ENCODE measurements at places on chromosomes 7 and 10.

- DNase-seq = no peak
Observed at GRCh38 chr10:24556750-24557742, 166.6 kb downstream of the ARHGAP21 start.

DNA sequence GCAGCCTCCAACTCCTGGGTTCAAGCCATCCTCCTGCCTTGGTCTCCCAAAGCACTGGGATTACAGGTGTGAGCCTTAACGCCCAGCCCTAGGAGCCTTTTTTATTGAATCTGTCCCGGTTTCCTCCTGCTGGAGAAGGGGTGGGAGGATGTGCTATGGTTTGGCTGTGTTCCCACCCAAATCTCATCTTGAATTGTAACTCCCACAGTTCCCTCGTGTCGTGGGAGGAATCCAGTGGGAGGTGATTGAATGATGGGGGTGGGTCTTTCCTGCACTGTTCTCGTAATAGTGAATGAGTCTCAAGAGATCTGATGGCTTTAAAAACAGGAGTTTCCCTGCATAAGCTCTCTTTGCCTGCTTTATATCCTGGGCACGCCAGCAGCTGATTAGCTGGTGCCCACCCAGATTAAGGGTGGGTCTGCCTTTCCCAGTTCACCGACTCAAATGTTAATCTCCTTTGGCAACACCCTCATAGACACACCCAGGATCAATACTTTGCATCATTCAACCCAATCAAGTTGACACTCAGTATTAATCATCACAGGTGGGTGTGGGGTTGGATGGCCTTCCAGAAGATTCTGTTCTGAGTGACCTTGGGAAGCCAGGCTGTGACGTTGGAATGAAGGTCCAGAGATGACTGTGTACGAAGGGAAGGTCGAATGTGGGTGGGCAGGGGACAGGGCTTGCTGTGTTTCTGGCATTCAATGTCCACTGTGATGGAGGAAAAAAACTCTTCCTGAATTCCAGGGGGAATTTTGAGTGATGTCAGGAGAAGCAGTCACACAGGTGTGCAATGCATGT is 33.8 kb upstream of the CUX1 start:
- DNase-seq = no peak

GRCh38 chr10:132740588-132740987 is 45.4 kb downstream of the NKX6-2 start:
- DNase-seq = no peak

DNA sequence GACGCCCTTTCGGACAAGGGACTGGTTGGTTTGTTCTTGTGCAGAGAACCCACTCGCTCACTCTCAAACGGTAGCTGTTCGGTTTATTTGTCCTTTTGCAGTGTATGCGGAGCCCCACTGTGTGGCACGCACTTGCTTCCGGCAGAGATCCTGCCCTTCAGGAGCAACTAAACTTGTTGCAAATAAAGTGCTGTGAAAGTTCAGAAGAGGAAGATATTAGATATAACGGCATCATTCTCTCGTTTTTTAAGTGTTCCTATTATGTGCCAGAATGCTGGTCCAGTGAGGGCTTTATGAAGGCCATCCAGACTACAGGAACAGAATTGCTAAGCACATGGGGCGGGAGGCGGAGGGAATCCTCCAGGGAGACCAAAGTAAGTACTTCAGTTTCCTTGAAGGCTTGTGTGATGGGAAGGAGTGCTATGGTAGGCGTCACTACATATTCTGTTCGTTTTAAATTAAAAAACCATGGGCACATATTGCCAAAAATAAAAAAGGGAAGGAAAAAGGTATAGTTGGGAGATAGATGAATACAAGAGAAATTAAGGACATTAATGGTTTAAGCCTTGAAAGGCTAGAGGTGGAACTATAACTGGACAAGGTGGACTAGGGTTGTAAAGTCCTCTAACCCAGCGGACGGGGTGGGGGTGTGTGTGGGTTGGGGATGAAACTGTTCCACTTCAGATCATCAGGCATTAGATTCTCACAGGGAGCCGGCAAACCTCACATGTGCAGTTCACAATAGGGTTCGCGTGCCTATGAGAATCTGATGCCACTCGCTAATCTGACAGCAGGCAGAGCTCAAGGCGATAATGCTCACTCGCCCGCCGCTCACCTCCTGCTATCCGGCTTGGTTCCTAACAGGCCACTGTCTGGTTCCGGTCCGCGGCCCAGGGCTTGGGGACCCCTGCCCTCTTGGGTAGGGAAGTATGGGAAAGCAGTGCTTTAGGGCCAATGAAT is 704 bp upstream of the ERLIN1 start:
- DNase-seq = no peak

DNA sequence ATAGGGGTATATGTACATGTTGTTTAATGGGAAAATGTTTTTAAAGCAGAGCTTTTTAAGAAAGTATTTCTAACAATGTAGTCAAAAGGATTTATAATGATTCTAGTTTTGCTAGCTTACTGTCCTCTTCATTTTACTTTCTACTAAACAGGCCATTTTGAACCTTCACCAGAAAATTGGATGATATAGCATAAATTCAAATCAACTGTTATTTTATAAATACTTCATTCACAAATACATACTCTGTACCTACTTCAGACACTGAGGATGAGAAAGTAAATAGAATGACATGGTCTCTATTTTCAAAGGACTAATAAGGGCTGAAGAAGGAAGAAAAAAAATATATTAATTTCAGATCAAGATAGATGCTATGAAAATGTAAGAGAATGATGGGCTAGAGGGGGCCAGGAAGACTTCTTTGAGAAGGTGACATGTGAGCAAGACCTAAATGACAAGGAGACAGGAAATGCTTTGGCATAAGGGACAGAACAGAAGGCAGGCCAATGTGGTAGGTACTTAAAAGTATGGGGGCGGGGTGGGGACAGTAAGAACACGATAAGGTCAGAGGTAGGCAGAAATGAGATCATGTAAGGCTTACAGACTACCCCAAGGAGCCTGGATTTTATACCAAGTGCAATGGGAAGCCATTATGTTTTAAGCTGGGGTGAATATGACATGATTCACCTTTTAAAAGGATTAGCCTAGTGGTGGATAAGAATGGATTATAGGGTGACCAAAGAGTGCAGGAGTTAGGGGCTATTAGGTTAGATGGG is 5.2 kb downstream of the NAMPT start:
- no peak for DNase-seq

GRCh38 chr10:116141855-116142254 is 131.2 kb downstream of the GFRA1 start:
- DNase-seq = no peak

Measured in C1 segment of cervical spinal cord (tissue), 14 donors.